Skeletal muscle cell (primary cell): ENCODE measurements at places on chromosomes 4 and X.
A peak's percentile ranks its signal among the peaks of the same experiment; 100 is the strongest.

- no peak for DNase-seq
These were observed 24.1 kb downstream of the NAT8L start for GRCh38 chr4:2083116-2083825.

DNA sequence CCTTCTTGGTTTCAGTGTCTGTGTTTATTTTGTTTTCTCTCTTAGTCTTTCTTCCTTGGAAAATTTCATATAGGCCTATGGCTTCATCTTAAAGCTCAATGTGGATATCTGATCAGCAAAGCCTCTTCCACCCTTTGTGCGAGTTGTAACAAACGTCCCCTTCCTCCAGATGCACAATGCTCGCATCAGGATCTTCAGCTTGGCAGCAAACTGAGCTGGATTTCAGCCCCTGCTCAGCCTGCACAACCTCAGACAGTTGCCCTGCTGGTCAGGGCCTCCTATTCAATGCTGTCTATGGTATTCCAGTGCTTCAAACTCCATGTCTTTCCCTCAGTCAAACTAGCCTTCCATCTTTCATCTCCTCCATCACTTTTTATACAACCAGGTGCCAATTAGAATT is 309.4 kb downstream of the ARHGAP24 start:
- DNase-seq, result no peak

GRCh38 chr4:108160741-108161352 is 7.9 kb downstream of the LEF1 start:
- no peak for DNase-seq

DNA sequence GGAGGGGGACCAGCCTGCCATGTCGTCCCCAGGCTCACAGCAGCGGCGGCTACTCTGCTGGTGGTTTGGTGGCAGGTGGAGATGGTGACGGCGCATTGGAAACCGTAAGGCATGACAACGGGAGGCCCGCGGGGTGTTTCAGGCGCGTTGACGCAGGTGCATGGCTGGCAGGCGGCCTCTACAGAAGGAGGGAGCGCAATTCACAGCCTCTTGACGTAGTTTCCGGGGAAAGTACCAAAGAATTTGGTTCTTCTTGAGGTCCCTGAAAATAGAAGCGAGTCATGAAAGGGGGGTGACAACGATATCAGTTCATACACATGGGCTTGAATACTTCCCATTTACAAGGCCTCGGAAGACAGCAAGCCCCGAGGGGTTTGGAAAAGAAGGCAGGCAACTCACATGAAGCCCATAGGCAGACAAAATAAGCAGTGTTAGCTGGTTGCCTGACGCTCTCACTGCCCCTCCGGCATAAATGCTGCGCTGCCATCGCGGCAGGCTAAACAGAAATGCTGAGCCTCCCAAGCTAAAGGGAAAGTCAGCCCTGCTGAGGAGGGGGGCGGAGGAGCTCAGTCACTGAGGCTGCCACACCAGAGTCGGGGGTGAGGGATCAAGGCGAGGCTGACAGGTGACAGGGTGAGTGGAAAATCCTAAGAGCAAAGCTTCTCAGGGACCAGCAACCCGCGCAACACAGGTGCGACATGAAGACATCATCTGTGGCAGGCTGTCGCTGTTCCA is 52.3 kb upstream of the PDLIM3 start:
- DNase-seq, result no peak

- DNase-seq, result no peak
These were observed 26.0 kb downstream of the MANBA start for GRCh38 chr4:102734591-102735385.

- no peak for DNase-seq
These were observed 101.5 kb downstream of the PDGFC start for GRCh38 chr4:156870131-156870530.

GRCh38 chrX:2989565-2989964 is 16.8 kb upstream of the ARSH start:
- DNase-seq, result no peak

DNA sequence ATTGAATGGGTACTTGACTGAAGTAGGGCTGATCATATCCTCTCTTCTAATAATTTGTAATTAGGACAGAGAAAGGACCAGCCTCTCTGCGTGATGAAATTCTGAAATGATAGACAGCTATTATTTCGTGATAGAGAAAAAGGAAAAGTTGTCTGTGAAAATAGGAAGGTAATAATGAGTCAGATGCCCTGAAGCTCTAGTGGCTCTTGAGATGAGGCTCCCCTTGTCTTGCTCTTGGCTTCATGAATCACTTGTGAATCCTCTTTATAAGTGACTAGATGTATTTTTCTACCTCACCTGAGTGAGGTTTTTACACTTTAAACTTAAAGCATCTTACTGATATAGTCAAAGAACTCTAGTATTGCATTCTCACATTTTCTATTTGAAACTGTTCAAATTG is 888.9 kb downstream of the PCDH18 start:
- no peak for DNase-seq

DNA sequence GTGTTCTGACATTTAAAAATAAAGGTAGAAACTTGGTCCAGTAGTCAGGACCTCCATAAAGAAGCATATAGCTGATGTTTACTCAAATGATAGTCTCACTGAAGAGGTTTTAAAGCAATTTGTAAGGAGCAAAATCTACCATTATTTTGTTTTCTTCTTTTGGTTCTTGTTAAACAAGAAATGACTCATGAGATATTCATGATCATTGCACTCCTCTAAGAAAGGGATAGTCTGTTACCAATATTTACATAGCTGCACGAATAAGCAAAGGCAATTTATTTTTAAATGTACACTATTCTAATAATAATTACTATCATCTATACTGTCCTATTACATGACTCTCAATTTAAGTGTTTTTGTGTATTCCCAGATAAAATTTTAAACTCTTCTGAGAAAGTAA is 397.9 kb downstream of the FAM47B start:
- DNase-seq, result no peak

DNA sequence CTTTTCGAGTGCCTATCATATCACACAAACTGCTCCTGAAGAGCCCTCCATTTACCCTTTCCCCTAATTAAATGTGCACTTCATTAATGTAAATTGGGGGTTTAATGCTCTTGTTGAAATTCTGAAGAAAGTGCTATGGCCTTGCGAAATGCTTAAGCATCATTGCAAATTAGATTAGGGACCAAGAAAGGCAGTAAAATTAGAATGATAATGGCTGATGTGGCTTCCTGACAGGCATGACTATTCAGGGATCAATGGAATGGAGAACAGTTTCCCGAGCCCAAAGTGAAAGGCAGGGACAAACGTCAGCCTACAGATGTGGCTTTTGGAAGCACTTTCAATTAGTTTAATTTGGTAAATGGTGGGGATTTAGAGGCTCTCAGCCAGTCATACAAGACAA is 120.1 kb downstream of the NKX6-1 start:
- no peak for DNase-seq

DNA sequence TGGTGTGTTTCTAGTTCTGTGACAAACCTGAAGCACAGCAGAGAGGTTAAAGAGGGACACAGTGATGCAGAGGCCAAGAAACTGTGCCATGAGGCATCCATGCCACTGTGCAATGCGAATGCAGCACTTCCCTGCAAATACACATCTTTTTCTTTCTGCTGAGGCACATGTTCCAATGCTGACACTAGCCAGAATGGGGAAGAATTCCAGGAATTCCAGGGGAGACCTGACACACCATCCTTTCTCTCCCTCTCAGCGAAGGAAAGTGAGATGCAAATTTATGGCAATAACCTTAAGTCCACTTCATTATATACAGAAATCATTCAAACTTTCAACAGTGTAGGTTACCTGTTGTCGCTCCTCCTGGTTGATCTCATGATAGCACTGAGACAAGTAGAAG is 204.8 kb downstream of the LDB2 start:
- DNase-seq, result no peak

GRCh38 chr4:101952985-101953384 is 162.5 kb downstream of the BANK1 start:
- DNase-seq, result no peak

DNA sequence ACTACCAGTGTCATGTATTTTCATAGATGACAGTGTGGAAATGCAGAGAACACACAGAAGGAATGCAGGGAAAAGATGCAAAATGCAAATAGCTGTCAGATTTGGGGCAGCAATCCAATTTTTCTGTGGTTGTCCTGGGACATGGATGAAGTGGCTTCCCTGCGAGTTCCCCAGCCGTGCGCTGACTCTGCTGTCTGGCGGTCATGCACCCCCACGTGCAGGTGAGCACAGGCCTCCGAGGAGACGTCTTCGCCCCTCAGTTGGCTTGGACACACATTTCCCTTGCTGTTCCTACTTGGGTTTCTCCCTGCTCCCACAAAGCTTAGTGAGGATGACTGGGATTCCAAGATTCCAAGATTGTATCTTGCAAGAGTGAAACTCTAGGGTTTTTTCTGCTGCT is 24.4 kb downstream of the BLOC1S4 start:
- DNase-seq, result no peak

- no peak for DNase-seq
These were observed 150.0 kb downstream of the PDE5A start for GRCh38 chr4:119478446-119479179.

DNA sequence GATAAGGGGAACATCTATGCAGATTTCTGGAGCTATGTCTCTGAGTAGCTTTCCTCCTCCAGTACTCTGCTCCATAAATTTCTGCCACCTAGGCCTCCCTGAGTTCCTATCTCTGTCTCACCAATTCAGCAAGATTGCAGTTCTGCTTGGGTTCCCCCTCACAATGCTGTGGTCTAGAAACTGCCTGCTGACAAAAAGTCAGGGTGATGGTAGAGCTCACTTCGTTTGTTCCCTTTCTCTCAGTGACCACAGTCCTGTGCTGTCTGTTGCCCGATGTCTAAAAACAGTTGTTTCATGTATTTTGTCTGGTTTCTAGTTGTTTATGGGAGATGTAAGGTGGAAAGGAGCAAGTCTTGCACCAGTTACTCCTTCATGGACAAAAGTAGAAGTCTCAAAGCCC is 41.1 kb downstream of the AMMECR1 start:
- no peak for DNase-seq

- no peak for DNase-seq
These were observed 7.3 kb downstream of the AIFM1 start for GRCh38 chrX:130158311-130158710.

DNA sequence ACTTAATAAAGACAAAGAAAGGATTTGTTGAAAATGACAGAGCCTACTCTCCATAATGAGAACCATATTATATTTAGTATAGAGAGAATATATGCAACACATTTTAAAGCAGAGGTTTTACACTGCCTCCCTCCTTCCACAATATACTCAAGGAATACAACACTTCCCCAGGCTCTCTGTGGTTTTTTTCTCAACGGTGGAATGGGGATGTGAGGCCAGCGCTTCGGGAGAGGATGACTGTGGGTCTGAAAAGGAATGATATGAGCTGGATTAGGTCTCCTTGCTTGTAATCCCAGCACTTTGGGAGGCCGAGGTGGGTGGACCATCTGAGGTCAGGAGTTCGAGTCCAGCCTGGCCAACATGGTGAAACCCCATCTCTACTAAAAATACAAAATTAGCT is 348.7 kb upstream of the KLF3 start:
- no peak for DNase-seq

GRCh38 chr4:73456177-73457022 is 20.4 kb downstream of the AFP start:
- DNase-seq, result no peak

DNA sequence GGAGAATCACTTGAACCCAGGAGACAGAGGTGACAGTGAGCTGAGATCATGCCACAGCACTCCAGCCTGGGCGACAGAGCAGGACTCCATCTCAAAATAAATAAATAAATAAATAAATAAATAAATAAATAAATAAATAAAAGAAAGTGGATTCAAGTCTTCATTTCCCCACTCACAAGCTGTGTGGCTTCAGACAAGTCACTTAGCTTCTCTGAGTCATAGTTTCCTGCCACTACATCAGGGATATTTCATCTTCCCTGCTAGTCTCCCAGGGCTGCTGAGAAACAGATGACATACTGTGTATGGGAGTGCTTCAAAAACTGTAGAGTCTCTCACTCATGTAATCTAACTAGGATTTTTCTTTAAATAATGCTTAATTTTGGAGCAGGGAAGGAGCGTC is 37.2 kb downstream of the TBC1D9 start:
- no peak for DNase-seq

GRCh38 chr4:25632135-25632534 is 23.5 kb upstream of the SLC34A2 start:
- no peak for DNase-seq

DNA sequence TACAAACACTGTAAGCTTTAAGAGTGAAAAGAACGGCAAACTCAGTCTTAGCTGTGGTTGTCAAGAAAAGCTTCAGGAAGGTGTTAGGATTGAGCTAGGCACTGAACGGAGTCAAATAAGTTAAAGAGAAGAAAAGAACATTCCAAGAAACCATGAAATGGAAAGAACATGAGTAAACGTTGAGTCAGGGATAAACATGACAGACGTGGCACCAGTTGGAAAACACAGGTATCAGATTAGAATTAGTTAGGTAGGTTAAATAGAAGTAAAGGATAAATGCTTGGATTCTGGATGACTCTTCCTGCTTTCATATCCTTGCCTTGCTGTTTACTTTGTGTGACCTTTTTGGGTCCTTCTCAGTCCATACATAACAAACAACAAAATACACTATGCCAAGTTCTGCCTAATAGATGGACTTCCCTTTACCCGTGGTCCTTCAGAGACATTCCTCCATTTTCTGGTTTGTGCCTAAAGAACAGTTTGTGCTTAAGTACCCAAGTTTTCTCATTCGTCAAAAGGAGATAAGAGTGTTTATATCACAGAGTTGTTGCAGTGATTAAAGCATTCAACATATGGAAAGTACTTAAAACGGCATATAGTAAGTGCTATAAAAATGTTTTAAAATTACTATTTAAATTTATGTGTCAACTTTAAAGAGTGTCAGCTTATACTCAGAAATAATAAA is 446.9 kb downstream of the TMA16 start:
- DNase-seq, result no peak

GRCh38 chrX:10166731-10167151 is 10.0 kb downstream of the CLCN4 start:
- no peak for DNase-seq

- DNase-seq, result peak; percentile 16
These were observed 44.8 kb downstream of the SMARCA1 start for GRCh38 chrX:129478516-129478915.

GRCh38 chr4:60194214-60194613 is 1005.9 kb upstream of the ADGRL3 start:
- DNase-seq, result no peak

DNA sequence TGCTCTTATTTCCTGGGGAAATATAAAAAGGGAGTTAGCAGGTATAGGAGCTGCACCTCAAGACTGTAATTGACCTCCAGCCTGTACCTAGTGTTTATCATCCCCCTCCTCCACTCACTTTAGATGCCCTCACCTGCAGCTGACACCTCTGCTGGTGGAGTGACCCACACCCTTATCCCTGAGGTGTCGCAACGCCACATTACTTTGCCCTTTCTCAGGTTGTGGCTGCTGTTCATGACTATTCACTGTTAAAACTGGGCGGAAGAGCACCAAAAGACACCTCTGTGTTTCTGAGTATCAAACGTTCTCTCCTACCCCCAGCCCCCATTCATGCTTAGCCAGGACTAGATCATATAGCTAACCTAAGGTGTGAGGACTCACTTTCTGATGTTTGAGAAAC is 101.5 kb upstream of the ADAMTS3 start:
- no peak for DNase-seq
